Fibroblast of the aortic adventitia (primary cell): ENCODE measurements at places on chromosomes 7 and 10.

- peak; percentile 63 for DNase-seq
These were observed 106.2 kb downstream of the ABCC2 start for GRCh38 chr10:99888622-99889021.

DNA sequence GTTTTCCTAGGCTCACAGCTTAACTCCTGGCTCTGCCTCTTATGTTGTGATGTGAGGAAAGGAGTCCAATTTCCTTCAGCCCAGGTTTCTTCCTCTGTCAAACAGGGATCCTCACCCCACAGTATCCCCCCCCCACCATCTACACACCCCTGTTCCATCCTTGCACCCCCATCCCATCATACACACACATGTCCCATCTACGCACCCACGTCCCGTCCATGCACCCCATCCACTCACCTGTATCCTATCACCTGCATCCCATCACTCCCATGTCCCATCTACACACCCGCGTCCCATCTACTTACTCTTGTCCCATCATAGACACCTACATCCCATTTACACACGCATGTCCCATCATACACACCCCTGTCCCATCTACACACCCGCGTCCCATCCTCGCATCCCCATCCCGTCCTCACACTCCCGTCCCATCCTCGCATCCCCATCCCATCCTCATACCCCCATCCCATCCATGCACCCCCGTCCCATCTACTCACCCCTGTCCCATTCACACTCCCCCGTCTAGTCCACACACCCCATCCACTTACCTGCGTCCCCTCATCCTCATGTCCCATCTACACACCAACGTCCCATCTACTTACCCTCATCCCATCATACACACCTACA is 117.3 kb downstream of the TRRAP start:
- no peak for DNase-seq

DNA sequence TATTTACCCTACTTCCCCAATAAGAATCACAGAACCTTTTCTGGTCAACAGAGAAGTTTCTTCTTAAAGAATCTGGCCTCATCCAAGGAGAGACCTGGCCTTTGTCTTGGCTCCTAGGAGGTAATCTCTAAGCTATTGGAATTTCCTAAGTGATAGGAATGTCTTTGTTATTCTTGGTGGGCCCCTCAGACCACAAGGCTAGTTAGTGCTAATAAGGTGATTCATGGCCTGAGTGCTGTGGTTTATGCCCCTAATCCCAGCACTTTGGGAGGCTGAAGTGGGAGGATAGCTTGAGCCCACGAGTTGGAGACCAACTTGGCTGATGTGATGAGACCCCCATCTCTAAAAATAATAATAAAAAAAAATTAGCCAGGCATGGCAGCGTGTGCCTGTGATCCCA is 60.0 kb upstream of the CYP2C18 start:
- DNase-seq, result peak; percentile 31

DNA sequence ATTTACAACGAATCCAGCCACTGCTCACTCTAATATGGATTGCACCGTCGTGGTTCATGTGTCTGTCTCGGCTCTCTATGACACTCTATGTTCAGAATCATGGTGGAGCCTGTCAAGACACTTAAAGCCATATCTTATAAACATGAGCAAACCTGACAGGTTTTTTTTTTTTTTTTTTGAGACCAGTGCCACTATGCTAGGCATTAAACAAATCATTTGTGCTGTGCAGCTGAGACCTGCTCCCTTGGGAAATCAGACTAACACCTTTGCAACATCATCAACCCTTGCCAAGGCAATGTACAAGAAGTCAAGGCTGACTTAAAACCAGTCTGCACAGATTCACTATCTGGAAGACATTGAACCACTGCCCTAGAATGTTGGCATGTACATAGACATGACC is 181.2 kb upstream of the ANK3 start:
- peak; percentile 5 for DNase-seq

DNA sequence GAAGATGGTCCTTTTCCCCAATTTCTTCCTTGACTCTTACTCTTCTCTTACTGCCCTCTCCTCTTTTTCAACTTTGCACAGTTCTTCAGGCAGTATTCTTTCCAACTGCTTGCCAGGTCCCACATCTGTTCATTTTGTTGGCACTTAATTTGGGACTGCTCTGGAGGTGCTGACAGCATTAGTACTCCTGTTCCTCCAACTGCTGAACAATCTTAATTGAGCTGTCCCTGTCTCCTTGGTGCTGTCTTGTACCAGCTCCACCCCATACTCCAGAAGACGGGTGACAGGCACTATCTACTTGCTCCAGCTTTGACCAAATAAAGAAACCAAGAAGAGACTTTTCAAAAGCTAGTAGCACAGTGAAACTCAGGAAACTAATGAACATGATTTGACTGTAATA is 160.0 kb downstream of the PDE1C start:
- no peak for DNase-seq
